ENCODE measurements at places on chromosomes 5 and 9.

GRCh38 chr9:75096796-75097195, 8.5 kb downstream of the OSTF1 start:
- no peak for DNase-seq

DNA sequence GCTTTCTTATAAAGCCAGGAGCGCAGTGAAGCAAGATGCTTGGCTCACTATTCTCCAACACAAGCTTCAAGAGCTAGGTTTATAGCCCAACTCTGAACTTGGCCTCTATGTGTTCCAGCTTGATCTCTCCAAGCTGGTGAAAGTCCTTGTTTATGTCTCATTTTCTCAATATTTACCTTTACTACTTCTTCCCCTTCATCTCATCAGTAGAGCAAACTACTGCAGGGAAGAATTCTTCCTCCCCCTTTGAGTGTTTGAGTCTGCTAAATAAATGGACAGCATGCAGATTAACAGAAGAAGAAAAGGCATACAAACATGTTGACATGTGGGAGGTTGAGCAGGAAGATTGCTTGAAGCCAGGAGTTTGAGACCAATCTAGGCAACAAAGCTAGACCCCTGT, 460.7 kb downstream of the ZNF608 start:
- DNase-seq, result no peak

DNA sequence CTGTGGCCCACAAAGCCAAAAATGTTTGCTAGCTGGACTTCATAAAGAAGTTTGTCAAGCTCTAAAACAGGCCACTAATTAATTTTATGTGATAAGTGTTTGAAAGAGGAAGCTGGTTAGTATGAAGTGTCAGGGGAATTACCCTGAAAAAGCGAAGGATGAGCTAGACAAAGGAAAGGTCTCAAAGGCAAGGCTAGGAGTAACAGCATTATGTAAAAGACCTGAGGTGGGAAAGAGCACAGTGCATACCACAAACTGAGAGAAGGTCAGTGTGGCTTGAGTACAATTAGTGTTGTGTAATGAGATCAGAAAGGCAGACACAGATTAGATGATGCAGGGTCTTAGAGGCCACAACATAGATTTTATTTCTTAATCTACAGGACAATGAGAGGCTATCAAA, 29.6 kb downstream of the RC3H2 start:
- no peak for DNase-seq

DNA sequence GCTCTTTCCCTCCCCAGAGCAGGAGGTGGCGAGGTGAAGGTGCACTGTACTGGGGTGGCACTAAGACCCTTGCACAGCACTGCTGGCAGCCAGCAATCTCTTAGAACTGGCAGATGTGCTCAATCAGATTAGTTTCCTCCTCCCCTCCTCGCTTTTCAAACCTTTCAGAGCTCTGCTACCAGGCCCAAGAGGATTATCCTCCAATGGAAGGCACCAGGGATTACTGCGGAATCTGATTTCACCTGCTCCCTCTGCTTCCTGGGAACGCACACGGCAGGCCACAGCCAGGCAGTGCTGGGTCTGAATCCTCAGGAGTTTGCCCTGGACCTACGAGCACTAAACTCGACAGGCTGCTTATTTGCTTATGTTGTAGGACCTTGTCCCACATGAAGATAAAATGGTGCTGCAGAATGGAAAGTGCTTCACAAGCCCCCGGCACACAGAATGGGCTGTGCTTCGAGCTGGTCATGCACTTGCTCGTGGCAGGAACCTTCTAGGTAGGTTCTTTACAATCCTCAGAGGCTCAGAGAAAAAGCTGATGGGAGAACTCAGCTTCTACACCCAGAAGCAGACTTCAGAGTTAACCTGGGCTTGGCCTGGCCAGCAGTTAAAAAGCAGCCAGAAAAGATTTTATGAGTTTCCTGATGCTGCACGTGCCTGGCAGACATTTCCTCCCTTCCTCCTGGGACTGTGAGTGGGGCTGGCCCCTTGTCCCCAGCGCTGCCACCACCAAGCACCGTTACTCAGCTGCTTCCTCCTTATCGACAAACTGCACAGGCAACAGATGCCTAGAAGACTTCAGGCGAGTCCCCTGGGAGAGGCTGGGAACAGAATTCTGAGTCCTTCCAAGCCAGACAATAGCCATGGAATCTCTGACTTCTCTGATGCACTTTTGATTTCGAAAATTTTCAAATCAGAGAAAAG, 33.1 kb downstream of the FABP6 start:
- DNase-seq, result no peak

GRCh38 chr9:5671711-5672353, 42.9 kb downstream of the RIC1 start:
- DNase-seq, result no peak

GRCh38 chr9:132211570-132211969, 49.7 kb downstream of the NTNG2 start:
- no peak for DNase-seq

- DNase-seq, result no peak
Observed at GRCh38 chr9:15086156-15086763, 176.0 kb upstream of the FREM1 start.

- no peak for DNase-seq
Observed at GRCh38 chr5:100970646-100971255, 67.7 kb upstream of the ST8SIA4 start.

- DNase-seq, result no peak
Observed at GRCh38 chr9:98391867-98392266, 136.4 kb upstream of the TBC1D2 start.

DNA sequence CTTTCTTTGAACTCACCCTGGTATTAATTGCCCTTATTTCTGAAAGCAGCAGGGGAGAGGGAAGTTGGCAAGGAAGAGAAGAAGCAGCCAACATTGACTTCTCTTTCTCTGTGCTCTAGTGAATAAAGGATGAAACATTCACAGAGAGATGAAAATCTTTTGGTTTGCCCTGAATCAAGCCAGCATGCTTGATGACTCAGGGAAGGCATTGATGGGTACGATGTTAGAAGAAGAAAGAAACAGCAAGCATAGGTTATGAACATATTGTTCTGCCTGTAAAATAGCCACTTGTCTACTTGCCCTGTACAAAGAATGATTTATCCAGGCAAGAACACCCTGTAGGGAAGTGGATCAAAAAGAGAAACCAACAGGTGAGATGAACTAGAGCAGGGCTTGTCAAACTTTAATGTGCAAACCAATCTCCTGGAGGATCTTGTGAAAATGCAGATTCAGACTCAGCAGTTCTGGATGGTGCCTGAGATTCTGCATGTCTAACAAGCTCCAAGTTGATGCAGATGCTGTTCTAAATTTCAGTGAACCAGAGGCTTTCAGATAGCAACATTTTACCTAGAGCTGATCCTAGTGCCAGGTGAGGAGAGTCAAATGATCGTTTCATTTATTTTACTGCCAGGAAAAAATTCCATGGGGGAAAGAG, 586.6 kb upstream of the TLE4 start:
- DNase-seq, result peak; percentile 69

DNA sequence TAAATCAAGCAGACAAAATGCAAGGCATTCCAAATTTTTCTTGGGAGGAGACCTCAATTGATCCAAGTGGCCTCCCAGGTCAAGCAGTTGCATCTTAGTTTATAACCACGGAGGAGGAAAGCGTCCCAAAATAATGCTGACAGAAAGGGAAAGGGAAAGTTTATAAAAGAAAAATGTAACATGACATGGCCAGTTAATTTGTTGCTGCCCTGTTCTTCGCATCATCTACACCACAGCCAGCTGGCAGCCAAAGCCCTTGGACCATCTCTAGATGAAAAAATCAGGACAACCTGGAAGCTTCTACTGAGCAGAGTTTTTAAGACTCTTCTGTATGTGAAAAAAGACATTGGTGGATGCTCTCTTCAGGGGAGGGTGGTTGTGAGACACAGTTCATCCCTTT, 128.8 kb upstream of the FBXL7 start:
- DNase-seq, result no peak

Data from kidney tubule cell (primary cell).